Natural killer cell treated with Interleukin-12 subunit alpha and Interleukin-12 subunit beta and Interleukin-15 and Interleukin-18, amount 100 ng/mL, for 72 hours (primary cell): ENCODE measurements at places on chromosomes 12 and 14. TPM values are rescaled to one million over a fixed set of nuclear protein-coding genes. Genes with fewer than 3 reads are reported as not detected.

The AQP5 gene
- total RNA-seq: not detected

The FZD10 gene
- total RNA-seq: not detected

The GON7 gene
- 12.9 TPM for total RNA-seq

The PRKAG1 gene
- 70.3 TPM for total RNA-seq

The RNF212B gene
- not detected for total RNA-seq

The B3GNT4 gene
- 0.90 TPM for total RNA-seq

The CDKL1 gene
- total RNA-seq: 2.3 TPM

The OTX2 gene
- total RNA-seq: not detected

The SLC39A5 gene
- total RNA-seq: 1.4 TPM

The NUDT14 gene
- 23.4 TPM for total RNA-seq
